ENCODE measurements at places on chromosomes 4 and X. TPM values are rescaled to one million over a fixed set of nuclear protein-coding genes. Genes with fewer than 3 reads are reported as not detected.

GRCh38 chr4:66564901-66565651 lies 894.8 kb upstream of the EPHA5 start:
- no peak for DNase-seq

- no peak for DNase-seq
Observed at GRCh38 chr4:78864405-78865024, 74.7 kb downstream of the PAQR3 start.

Gene NSD2
- 119 TPM for total RNA-seq

Gene SH3BP2
- 43.2 TPM for total RNA-seq

Gene SPANXB1
- not detected for total RNA-seq

DNA sequence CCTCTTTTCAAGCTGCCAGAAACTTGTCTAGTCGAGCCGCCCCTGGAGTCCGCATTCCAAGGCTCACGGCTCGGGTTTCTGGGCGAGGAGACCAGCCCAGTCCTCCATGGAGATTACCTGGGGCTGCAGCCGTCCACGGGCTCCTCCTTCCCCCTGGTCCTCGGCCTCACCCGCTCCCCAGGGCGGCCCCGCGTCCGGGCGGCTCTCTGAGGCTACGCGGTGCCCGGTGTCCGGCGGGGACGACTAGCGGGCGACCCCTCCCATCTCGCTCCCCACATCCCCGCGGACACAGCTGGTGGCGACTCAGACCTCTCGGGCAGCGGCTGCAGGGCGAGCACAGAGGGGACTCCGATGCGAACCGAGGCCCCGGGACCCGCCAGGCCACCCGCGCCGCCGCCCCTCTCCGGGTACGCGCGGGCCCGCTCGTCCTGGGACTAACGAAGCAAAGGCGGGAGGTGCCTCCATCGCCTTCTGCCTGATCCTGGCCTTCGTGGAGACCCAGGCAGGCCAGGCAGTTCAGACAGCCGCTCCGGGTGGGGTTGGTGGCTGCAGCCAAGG lies 159.4 kb downstream of the TRAM1L1 start:
- DNase-seq: peak; percentile 73

Gene GPRIN3
- 1.5 TPM for total RNA-seq

Gene CA5B
- 9.0 TPM for total RNA-seq

DNA sequence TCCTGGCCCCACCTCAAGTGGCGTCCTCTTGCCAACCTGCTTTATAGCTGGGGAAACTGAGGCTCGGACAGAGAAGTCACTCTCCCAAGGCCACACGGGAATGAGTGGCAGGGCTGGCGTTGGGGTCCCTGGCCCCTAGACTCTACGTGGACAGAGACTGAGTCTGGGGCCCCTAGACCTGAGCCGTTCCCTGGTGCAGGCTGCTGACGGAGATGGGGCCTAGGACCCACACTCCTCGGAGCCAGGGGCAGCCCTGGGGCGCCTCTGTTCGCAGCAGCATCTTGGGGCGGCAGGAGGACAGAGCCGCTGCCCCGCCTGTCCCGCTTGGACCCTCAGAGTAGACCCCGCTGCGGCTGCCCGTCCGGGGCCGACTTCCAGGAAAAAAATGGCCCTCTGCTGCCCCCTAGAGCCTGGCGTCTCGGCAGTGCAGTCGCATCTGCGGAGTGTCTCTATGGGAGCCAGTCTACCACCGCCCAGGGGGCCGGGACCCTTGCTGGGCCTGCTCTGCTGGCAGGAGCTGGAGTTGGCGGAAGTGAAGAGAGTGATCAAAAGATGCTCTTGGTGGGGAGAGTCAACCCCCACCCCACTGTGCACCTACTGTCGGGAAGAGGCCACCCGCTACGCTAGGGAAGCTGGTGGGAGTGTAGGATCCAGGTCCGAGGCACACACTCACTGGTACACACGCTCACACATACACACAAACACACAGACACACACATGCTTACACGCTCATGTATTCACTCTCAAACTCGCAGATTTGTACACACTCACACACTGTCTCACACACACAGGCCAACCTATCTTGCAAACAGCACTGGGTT lies 220.1 kb downstream of the AFAP1 start:
- DNase-seq: peak; percentile 90

GRCh38 chr4:8112672-8113071 lies 45.9 kb downstream of the ABLIM2 start:
- DNase-seq: no peak

DNA sequence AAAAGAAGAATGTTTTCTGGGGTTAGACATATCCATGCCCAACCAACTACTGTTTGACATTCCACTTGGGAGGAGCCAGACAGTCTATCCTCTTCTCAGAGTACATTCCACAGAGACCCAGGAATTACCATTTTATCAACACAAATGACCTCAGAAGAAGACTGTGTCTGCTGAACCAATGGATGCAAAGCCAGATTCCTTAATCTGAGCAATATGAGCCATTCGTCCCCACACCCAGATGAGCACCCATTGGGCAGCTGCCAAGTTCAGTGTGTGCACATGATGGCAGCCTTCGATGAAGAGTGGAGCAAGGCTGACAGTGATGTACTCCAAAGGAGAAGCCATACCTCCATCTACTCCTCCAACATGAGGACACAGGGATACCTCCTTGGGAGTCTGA lies 111.3 kb downstream of the ZNF674 start:
- DNase-seq: no peak

GRCh38 chr4:91990726-91991125 lies 313.0 kb upstream of the GRID2 start:
- DNase-seq: no peak

- DNase-seq: no peak
Observed at GRCh38 chr4:144627663-144628076, 18.3 kb upstream of the HHIP start.

- no peak for DNase-seq
Observed at GRCh38 chr4:140157341-140157740, 3.4 kb upstream of the MAML3 start.

GRCh38 chr4:15682242-15683142 lies 865 bp downstream of the FAM200B start:
- no peak for DNase-seq

Gene SMPX
- not detected for total RNA-seq

- DNase-seq: no peak
Observed at GRCh38 chrX:123859409-123859845, 426 bp upstream of the XIAP start.

DNA sequence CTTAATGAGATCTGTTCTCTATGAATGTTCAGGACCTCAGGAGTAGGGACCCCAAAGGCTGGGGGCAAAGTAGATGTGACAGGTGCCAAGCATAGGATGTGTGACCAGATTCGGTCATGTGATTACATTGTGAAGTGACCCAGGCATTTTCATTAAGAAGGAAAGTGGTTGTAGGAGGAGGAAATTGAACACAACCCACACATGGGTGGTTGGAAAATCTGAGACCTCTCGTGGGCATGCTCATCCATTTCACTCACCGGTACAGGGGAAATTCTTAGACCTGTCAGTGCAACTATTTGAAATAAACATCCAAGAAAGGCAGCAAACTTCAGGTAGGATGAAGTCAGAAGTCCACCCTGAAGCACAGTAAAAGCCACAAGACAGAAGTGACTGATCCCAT lies 43.5 kb upstream of the CD99 start:
- DNase-seq: no peak

GRCh38 chr4:10760086-10760485 lies 75.5 kb upstream of the CLNK start:
- no peak for DNase-seq

Gene PPP1R2C
- not detected for total RNA-seq

DNA sequence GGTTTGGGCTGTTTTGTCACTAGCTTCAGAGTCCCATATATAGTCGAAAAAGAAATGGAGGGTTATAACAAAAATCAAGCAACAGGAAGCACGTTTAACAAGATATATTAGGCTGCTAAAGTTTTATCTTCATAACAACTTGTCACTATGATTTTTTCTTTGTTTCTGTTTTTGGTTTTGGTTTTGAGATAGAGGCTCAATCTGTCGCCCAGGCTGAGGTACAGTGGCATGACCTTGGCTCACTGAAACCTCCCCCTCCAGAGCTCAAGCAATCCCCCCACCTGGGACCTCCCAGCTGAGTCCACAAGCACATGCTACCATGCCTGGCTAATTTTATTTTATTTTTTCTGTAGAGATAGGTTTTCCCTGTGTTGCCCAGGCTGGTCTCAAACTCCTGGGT lies 2664.4 kb downstream of the ARAP2 start:
- DNase-seq: no peak

DNA sequence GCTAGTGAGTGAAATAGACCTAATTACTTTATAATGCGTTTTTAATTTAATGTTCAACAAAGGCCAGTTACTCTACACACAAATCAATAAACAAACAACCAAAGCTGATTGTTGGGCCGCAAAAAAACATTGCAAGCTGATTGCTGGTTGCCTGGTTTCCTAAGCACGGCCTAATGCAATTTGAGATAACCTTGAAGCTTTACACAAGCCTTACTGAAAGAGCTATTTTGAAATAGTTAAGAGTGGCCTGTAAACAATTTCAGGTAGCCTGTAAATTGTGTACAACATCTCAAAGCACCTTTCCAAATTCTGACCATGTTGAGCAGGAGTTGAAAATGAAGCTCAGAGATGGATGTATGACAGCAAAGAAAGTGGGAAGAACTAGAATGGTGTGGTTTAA lies 17.5 kb upstream of the CXorf66 start:
- DNase-seq: no peak

Gene TACC3
- 207 TPM for total RNA-seq

DNA sequence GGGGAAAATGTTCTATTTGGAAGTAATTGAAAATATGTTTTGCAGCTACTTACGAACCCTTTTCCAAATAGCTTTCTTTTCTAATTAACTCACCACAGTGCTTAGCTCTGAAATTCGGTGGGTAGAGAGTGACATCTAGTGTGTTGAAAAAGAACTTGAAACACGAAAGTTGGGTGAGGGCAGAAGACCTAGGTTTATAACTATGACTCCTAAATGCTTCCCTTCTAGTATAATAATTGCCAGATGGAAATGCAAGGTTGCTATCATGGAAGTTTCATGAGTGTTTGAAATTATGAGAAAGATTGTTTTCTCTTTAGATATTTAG lies 77.3 kb upstream of the NOCT start:
- no peak for DNase-seq

Gene PF4V1
- not detected for total RNA-seq

DNA sequence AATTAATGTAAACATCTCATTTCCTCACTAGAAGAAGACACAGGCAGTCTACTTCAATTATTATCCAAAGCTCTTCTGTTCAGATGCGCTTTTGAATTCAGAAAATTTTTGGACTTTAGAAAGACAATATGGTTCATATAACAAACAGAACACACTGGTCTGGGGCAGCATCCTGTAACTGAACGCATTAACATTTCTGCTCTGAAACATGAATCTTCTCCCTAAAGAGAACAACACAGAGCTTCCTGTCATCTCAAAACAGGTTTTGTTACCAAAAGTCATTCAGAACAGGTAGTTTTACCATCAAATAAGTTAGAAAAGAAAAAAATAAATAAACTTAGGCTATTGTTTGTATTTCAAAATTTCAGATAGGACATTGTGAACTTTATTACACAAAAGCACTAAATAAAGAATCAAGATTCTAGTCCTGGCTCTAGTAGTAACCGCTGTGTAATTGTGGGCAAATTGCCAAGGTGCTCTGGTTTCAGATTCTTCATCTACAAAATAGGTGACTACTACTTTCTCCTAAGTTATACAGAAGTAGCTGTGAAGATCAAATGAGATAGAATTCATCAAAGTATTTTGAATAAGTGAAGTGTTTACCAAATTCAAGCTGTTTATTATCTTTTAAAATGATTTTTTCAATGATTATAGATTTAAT lies 252.3 kb upstream of the RASGEF1B start:
- DNase-seq: no peak

GRCh38 chr4:173280998-173281397 lies 53.2 kb downstream of the HMGB2 start:
- no peak for DNase-seq

DNA sequence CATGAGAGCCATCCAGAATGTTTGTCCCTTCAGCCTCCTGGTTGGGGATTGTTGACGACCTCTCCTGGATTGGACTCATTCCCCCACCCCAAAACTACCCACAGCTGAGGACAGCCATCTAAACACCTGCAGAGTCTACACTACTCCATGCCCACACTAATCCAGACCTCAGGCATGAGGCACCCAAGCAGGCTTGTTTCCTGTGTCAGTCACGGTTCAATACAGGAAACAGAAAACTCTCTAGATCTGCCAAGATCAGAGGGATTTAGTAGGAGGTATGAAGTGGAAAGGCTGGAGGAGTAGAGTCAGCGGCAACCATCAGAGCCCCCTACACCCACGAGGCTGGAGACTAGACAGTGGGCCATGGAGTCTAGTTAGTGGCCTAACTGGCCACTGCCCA lies 37.7 kb downstream of the HAND2 start:
- no peak for DNase-seq

GRCh38 chr4:165994701-165995100 lies 121.7 kb downstream of the TLL1 start:
- no peak for DNase-seq

DNA sequence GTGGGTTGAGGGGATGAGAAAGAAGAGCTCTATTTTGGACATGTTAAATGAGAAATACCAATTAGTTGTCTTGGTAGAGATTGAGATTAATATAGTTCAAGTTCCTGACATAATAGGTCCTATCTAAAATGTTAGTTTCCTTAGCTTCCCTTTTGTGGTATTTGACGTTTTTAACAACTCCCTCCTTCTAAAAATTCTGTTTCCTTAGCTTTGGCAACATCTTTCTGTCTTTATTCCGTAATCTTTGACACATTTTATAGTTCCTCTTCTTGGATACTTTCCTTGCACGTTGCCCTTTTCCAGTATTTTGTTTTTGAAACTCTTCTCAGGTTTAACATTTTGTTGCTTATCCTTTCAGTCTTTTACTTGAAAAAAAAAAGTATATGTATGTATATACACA lies 36.9 kb downstream of the LAMTOR3 start:
- no peak for DNase-seq

- no peak for DNase-seq
Observed at GRCh38 chr4:129223945-129224344, 128.0 kb downstream of the C4orf33 start.

GRCh38 chr4:146333187-146333894 lies 119.0 kb downstream of the REELD1 start:
- DNase-seq: no peak

- no peak for DNase-seq
Observed at GRCh38 chr4:135177321-135177720, 975.7 kb upstream of the PABPC4L start.

- no peak for DNase-seq
Observed at GRCh38 chrX:46039526-46039925, 505.7 kb downstream of the ZNF674 start.

DNA sequence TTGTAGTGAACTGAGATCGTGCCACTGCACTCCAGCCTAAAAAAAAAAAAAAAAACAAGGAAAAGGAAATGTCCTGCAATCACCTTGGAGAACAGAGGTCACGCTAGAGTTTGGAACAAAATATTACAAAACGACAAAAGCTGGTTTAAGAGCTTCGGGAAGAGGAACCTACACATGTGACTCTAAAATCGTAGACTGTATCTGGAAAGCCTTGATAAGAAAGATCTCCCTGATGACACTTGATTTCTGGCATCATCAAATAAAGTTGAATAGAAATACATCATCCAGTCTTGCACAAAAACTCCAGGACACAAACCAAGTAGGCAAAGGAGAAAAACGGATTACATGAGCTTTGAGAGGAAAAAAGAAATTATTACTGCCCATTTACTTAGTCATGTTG lies 31.1 kb upstream of the DOCK11 start:
- no peak for DNase-seq

GRCh38 chrX:46978341-46979291 lies 66.4 kb downstream of the JADE3 start:
- DNase-seq: peak; percentile 80

Gene ZMAT1
- total RNA-seq: 3.7 TPM
